Stimulated activated CD4-positive, alpha-beta T cell treated with anti-CD3 and anti-CD28 coated beads, Interleukin-12 subunit alpha, Interleukin-12 subunit beta, amount 100 ng/mL, for 4 hours (primary cell): ENCODE measurements at places on chromosomes 5 and 9.

- DNase-seq, result no peak
Measured at GRCh38 chr9:101650142-101650541, 55.4 kb upstream of the PPP3R2 start.

GRCh38 chr5:141879941-141880738 lies 1.9 kb upstream of the PCDH1 start:
- DNase-seq, result no peak

- DNase-seq, result no peak
Measured at GRCh38 chr9:7340451-7340850, 459.1 kb downstream of the DMAC1 start.

DNA sequence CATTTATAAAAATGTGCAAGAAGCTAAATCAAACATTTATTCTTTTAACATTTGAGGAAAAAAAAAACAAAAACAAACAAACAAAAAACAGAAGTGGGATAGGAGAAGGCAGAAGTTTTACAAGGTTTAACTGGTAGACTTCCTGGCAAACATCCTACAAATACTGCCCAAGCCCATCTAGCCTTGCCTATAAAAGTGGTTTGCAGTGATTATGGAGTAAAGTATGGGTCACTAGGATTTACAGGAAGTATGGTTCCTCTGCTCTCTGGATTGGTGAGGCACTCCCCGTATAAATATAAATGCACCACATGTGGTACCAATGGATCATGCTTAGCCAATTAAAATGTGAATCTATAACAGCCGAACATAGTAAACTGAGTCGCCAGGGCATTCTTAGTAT lies 291.9 kb downstream of the EDIL3 start:
- DNase-seq, result no peak
